Stimulated activated effector memory CD8-positive, alpha-beta T cell treated with anti-CD3 and anti-CD28 coated beads, Interleukin-12 subunit alpha, Interleukin-12 subunit beta, amount 100 ng/mL, for 72 hours (primary cell): ENCODE measurements at places on chromosomes 6 and 20.

DNA sequence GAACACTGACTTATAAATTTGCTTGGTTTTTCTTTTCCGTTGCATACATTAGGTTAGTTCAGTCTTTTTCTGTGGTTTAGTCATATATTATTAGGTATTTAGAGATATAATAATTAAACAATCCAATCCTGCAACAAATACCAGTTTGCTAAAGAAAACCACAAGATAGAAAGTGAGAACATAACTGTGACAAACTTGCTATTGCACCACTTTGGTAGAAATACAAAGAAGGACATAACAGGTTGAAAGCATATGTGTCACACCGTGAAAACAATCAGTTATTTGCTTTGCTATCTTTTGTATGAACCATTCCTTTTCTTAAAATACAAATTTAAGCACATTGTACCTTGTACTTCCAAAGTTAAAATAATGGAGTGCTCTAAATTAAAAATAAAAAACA, 42.0 kb upstream of the KCNQ5 start:
- DNase-seq: no peak

DNA sequence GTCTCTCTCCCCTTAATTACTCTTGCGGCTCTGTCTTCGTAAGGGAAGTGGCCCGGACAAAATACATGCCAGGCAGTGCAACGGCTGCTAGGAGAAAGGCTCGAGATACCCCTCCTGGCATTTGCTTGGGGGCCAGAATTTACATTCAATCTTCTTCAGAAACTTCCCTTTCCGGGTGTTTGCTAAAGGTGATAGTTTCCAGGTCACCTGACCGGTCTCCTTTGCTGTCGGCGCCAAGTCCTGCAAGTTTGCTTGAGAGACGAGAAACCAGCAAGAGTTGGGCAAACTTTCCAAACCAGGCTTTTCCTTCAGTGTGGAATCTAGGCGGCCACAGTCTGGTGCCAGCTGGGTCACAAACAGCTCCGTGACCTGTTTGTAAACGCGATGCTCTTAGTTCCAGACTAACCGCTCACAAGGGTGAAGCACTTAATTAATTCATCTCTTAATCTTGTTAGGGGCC, 563 bp upstream of the SRSF3 start:
- DNase-seq: no peak

- DNase-seq: peak; percentile 71
Observed at GRCh38 chr20:47220161-47220582, 136.3 kb downstream of the ZMYND8 start.

DNA sequence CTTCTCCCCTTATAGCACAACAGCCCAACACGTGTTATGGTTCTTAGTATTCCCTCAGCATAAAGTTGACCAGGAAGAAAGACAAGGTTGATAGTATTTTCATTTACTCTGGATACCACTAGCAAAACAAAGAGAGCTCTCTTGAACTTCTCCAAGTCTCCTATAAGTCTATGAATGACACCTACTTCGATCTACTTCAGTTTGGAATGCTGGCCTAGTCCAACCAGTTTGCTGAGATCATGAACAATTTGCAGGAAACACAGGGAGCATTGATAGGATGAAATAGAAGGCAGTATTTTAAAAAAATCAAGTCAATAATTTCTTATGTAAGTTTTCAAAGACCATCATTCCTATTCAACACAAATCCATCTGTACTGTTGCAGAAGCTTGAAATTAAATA, 93.6 kb downstream of the GJA10 start:
- no peak for DNase-seq

- peak; percentile 76 for DNase-seq
Observed at GRCh38 chr20:53949319-53949839, 121.0 kb downstream of the BCAS1 start.

- no peak for DNase-seq
Observed at GRCh38 chr6:139743664-139744437, 369.4 kb upstream of the CITED2 start.

DNA sequence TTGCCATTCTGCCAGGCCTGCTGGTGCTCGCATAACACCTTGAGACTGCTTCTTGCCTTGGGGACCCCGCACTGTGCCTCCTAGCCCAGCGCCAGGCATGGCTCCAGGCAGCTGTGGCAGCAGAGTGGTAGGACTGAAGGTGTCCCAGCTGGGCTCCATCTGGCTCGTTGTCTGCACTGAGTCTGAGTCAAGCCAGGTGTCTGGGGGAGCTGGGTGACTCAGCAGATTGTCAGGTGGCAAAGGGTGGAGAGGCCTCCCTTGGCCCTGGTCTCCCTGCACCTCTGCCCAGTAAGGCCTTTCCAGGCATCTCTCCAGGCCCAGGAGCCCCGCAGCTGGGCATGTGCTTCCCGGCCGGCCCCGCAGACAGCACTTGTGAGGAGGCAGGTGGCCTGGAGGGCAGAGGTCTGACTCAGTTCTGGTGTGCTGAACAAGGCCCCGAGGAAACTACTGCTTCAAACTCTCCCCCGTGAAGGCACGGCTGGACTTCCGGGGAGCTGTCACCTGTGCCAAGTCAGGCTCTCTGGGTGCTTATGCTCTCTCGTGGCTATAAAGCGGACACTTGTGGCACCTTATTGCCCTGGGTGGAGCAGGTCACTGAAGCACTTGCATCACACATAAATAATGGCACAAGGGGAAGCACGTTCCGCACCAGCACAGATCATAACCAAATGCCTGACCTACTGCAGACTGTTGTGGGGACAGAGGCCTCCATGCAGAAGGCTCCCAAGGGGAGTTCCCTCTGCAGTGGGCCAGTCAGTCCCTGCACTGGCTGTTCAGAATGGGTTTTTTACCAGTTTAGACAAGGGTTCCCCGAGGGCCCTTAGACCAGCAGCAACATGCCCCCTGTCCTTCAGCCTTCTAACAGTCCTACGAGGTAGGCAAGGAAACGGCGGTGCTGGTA, 27.5 kb downstream of the FOXC1 start:
- no peak for DNase-seq

DNA sequence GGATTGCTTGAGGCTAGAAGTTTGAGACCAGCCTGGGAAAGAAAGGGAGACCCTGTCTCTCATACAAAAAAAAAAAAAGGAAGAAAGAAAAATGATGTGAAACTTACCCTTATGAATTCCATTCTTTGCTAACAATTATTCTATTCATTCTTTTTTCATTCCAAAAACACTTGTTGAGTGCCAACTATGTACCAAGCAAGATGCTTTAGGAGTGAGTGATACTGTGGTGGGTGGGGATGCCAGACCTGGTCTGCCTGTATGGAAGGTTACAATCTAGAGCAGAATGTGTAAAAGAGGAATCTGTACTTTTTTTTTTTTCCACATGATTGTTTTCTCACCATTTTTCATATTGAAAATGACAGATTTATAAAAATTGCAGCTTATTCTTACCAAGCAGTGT, 73.8 kb upstream of the TULP1 start:
- DNase-seq: no peak

DNA sequence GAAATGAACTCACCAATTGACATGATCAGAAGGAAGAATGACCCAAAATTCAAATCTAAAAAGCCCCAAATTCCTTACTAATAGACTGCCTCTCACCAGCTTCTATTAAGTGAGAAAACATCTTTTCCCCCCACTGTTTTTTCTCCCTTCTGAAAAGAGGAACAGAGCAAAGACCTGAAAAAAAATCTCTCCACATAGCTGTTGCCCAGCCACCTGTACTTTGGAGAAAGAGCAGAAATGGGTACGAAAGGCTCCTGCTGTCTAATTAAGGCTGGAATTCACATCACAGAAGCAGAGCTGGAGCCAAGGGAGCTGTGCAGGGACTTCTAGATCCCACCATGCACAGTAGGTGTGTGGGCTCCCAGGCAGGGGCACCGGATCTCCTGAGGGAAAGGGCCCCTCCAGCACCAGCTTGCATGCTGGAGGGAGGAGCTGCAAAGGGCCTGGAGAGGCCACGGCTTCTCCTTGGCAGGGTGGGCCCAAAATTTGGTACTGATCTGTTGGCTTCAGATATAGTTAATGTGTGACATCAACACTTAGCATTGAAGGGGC, 73.2 kb upstream of the DUSP22 start:
- DNase-seq: no peak

DNA sequence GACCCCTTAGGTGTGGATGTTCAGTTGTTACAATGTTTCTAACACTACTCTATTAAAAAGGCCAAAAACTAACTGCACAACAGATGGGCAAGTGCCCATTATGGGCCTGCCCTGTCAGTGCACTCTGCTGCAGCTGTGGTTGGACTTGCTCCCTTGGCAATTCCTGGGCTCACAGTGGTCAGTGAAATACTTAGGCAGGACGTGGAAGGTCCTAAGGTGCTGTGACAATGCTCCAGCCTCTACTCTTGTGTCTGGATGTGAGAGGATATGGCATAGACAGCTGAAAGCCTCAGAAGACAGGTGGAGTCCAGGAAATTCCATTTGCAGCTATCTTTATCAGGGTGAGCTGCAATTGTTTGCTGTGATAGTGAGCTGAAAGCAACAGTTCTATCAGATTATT, 136.5 kb upstream of the OLIG3 start:
- no peak for DNase-seq

DNA sequence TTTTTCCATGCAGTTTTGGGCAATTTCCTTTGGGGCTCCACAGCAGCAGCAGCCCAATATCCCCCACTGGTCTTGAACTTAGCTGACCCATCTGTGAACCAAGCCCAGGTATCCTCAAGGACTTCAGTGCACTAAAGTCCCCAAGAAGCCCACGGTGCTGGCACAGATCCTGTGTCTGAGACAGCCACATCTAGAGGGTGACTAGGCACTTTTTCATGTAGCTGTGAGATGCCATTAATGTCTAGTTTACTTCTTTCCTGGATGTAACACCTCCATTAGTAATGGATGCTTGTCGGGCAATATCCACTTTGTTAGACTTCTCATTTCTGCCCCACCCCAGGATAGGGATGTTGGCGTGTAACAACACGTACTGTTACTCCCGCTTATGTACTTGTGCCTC, 176.2 kb upstream of the PROKR2 start:
- no peak for DNase-seq

DNA sequence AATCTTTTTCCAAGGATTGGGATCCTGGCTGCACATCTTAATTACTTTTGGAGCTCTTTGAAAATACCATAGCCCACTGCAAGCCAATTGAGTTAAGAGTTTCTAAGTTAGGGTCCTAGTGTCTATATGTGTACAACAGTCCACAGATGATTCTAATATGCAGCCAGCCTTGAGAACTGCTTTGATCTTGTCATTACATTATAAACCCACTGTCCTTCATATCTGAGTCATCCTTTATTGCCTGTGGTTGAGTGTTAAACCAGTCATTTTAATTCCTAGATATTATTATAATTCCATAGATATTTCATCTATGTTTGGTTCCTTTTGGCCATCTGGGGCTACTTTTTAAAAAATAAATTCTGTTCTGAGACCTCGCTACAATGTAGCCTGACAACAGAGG, 24.1 kb downstream of the MCM8 start:
- no peak for DNase-seq

- no peak for DNase-seq
Observed at GRCh38 chr6:131937226-131937625, 13.9 kb downstream of the CCN2 start.

- DNase-seq: no peak
Observed at GRCh38 chr6:143363299-143363698, 87.2 kb downstream of the ADAT2 start.

DNA sequence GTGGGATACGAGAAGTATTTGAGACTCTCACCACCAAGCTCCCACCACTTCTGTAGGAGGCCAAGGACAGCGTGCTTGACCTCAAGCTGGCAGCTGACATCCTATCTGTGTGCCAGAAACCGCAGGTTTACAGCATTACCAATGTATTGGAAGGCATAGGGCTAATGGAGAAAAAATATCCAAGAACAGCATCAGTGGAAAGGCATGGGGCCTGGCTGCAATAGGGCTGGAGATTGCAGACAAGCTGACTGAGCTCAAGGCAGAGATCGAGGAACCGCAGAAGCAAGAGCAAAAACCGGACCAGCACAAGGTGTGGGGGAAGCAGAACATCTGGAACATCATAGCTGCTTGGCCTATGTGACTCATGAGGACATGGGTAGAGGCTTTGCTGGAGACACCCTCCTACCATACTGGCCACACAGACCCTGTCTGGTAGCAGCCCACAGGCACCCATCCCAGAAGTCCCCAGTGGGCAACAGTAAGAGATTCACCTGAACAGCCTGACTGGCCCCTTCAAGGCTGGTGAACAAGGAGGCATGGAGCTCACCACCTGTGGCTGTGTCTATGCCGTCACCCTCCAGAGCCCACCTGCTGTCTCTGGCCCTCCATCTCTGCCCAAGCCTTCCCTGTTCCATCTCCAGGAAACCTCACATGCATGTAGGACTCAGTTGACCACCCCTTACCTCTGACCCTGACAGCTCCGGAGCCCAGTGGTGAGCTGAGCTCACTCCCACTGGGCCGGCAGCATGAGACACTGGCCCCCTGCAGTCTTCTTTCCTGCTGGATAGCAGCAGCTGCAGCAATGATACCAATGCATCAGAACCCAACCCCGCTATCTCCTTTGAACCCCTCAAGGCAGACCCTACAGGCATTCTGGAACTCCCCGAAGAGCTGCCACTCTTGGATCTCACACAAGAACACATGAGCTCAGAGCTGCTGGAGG, 171.1 kb downstream of the KIF6 start:
- no peak for DNase-seq

DNA sequence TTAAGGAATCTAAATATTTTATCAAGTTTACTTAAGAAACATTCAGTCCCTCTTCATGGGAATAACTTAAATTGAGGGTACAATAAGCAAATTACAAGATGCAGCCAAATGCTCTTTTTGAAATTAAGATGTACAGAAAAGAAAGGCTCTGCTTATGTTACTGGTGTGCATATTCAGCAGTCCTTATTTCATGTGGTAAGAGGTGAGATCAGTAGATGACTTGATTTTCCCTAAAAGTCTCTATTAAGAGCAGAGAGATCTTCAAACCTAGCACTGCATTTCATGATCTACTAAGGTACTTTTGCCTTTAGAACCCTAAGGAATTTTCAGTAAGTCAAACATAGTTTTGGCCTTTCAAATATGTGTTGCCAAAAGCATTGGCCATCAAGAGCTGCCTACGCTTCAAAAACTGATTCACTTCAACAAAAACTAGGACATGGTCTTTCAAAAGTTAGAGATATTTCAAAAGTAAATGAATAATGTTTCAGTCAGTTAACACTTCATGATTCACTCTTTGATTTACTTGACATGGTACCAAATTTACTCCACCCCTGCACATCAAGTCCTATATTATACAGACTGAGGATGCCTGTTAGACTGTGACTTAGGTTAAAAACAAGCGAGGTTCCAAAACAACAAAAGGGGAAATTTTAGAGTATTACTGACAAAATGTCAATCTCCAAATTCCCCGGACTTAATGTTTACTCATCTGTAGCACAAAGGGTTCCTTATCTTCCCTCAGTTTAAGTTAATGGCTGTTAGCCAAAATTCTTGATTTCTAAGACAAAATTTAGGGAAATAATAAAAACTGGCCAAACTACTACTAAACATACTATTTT, 19.2 kb downstream of the C6orf62 start:
- no peak for DNase-seq

GRCh38 chr20:42740226-42740870, 449.4 kb downstream of the PTPRT start:
- no peak for DNase-seq

- DNase-seq: no peak
Observed at GRCh38 chr6:159953091-159953601, 15.7 kb upstream of the IGF2R start.

- DNase-seq: peak; percentile 88
Observed at GRCh38 chr6:143449714-143450452, 612 bp downstream of the ADAT2 start.

GRCh38 chr6:42520786-42521607, 42.8 kb upstream of the UBR2 start:
- peak; percentile 62 for DNase-seq
